ENCODE measurements at places on chromosomes 16 and 17.
A peak's percentile ranks its signal among the peaks of the same experiment; 100 is the strongest.

DNA sequence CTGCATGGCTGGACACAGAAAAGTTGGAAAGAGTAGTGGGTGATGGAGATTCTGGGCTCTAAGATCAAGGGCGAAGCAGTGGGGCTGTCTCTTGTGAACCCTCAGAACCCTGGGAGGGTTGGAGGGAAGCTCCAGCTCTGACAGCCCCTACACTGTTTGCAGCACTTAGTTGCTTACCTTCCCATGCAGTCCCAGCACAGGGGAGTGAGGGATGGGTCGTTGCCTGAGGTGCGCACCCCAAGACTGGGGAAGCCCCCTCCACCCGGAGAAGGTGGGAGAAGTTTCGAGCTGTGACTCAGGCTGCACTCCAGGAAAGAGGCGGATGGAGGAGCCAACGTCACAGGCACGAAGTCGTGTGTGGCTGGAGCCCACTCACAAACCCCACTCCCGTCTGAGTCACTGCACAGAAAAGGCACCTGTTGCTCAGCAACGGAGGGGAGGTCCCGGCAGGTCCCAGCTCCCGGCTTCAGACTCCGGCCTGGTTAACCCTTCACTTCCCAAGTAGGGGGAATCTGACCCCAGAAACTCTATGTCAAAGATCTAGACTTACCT is 60.1 kb downstream of the AIPL1 start:
- DNase-seq = peak; percentile 29

GRCh38 chr16:73308771-73309170 is 260.8 kb upstream of the ZFHX3 start:
- DNase-seq = no peak

DNA sequence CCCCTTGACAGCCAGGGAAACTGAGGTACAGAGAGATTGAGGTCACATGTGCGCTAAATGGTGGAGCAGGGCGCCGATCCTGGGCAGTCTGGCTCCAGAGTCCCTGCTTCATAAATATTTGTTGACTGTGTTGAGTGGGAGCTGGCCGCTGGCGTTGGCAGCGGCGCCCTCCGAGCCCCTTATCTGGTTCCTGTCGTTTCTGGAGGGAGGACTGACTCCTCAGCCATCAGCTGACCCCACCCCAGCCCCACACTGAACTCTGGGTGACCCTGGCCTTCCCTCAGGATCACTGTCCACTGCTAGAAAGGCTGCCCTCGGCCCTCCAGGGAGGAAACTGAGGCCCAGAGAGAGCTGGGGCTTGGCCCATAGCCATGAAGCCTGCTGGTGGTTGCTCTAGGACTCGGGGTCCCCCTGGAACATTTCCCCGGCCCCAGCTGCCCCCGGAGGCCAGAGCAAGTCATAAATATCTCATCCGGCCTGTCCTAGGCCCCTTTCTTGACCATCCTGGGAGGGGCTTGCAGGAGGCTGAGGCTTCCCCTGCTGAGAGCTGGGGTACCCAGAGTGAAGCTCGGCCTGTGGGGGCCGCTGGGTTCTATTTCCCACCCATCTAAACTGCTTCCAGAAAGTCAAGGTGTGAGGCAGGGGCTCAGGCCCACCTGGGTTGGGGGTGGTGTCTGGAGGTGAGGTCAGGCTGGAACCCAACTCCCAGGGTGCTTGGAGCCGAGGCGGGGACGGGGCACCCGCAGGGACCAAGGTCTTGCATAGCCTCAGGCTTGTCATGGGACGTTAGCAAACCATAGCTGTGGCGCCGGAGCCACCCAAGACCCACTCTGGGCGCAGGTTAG is 51.7 kb upstream of the GSE1 start:
- no peak for DNase-seq

DNA sequence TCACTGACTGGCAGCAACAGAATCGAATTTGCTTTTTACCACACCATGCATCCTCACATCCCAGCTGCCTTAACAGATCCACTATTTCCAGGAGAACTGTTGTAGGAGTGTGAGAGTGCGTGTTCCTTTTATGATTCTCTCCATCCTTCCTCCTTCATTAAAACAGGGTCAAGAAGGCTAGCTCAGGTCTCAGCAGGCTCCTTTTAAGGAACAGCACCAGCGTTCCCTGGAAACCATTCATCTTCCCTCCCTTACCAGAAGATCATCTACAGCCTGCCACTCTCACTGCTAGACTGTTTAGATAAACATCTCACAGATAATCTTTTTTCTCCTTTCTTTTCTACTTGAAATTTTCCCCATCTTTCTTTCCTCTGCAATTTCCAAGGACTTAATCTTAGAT is 1531.9 kb upstream of the CDH8 start:
- DNase-seq = no peak

DNA sequence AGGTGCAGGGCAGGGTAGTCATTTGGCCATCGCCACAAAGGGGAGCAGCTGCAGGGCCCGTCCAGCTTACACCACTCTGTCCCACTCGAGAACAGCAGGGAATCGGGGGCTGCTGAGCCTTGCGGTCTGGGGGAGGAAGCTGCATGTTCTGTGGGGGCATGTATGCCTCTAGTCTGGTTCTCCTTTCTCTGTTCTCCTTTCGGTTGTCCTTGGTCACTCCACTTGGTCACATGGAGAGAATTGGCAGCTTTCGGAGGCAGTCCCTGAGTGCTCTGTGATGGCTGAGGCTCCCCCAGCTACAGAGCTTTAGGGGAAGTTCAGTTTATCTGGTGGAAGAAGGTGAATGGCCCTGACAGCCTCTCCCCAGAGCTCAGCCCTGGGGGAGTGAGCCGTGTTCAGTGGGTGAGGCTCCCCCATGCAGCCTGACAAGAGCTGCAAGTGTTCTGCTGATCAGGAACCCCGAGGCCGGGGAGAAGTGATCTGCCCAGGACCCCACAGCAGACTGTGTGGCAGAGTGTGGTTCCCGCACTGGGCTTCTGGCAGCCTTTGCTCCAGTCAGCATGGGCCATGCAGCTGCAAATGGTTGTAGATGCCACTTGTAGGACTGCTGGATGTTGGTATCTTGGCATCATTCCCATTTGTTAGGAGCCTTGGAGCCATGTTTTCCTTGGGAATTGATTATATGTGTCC is 22.3 kb upstream of the SMPD3 start:
- no peak for DNase-seq

DNA sequence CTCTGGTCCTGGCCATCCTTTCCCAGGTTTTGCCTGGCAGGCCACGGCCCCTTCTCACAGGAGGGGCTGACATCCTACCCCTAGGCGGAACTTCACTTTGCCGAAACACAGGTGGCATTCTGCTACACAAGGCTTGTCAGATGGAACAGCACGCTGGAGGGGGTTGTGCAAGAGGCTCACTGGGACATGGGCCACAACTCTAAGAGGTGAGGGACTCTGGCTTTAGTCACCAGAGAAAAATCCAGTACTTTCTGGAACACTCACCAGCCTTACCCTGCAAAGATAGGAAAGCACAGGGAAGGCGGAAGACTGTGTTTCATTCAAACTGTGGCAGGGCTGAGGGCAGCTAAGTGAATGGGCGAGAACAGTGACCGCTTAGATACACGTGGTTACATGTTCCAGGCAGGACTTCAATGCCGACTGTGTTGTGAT is 18.3 kb downstream of the CDC42EP4 start:
- no peak for DNase-seq

GRCh38 chr16:72978212-72978611 is 69.7 kb downstream of the ZFHX3 start:
- DNase-seq = no peak

DNA sequence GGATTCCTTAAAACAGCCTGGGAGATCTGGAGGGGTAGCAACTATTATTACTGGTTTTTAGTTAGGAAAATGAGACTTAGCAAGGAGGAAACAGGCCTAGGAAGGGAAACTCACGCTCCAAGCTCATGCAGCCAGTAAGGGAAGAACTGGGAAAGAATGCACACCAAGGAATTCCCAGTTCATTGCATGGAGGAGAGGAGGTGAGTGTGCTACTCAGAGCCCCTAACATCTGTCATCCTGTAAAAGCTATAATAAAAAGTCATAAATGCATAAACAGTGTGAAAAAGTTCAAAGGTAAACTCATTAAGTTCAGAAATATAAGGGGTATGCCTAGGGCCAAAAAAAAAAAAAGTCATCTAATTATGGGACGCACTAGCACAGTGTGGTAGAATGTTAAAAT is 25.9 kb downstream of the TMEM98 start:
- DNase-seq = no peak

- DNase-seq = no peak
Observed at GRCh38 chr17:43882761-43883415, 24.4 kb downstream of the MPP2 start.

DNA sequence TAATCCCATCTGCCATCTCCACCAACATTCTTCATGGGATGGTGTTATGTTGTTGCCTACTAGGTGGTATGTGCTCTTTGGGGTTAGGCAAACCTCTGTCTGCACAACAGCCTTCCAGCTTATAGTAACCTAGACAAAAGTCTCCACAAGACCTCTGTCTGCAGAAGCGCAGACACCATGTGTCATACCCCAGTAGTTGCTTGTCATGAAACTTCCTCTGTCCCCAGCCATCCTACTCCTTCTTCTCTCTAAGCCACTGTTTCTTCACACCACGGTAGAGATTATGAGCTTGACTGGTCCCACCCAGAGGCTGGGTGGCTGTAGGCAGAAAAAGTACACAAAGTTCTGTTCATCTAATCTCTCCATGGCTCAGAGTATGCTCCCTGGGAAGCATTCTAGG is 100.3 kb downstream of the MAF start:
- DNase-seq = no peak

- no peak for DNase-seq
Observed at GRCh38 chr17:50676065-50676975, 31.4 kb downstream of the ANKRD40 start.

GRCh38 chr16:3771513-3771912 is 54.2 kb upstream of the TRAP1 start:
- no peak for DNase-seq

DNA sequence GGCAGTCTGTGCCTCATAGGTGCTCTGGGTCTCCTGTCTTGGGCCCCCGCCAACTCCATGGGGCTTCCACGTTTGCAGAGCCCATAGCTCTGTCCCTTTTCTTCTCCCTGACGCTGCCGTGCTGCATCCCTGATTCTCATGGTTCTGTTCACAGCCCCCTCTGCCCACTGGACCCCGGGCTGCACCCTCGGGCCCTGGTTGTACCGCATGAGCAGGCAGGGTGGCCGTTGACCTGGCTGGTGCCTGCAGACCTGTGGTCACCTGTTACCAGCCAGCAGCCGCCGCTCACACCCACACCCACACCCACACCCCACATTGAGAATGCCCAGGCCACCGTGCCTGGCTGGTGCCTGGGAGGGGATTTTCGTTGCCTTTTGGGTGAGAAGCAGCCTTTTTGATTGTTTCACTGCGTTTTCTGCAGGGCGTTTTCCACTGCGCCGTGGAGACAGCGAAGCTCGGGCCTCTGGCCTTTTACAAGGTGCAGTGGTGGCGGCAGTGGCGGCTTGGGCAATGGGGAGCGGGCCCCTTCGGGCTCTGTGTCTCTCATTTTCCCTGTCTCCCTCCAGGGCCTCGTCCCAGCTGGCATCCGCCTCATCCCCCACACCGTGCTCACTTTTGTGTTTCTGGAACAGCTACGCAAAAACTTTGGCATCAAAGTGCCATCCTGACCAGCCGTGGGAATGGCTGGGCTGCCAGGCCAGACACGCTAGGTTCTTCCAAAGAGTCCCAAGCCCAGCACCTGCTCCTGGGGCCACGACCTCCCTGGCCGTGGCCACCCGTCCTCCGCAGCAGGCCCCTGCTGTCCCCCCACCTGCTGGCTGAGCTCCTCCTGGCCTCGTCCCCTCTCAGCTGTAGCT is 7.6 kb downstream of the SLC25A10 start:
- no peak for DNase-seq

DNA sequence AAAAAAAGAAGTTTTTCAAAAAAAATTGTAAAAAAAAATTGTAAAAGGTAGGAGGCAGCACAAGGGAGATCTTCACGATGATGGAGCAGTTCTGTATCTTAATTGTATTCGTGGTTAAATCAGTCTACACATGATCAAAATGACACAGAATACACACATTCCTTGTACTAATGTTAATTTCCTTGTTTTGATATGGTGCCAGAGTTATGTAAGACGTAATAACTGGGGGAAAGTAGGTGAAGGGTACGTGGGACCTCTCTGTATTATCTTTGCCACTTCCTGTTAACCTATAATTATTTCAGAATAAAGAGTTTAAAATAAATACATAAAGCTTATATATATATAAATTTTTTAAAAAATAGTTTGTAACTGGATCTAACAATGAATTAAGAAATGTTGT is 36.8 kb downstream of the HELZ start:
- no peak for DNase-seq

DNA sequence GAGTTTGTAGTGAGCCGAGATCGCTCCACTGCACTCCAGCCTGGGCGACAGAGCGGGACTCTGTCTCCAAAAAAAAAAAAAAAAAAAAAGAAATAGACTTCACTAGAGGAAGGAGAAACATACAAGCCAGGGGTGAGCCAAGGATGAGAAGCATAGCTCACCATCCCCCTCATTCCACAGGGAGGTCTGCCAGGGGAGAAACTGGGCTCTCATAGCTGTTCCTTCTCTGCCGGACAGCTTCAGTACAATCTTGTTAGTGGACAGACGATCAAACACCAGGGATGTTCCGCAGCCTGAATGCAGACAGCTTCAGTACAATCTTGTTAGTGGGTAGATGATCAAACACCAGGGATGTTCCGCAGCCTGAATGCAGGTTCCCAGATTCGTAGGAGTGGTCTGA is 509.6 kb downstream of the CDH13 start:
- no peak for DNase-seq
